ENCODE measurements at places on chromosomes 13 and 19. TPM values are rescaled to one million over a fixed set of nuclear protein-coding genes. Genes with fewer than 3 reads are reported as not detected.

The ZNF730 gene
- total RNA-seq: 0.93 TPM

The P2RY11 gene
- 1.3 TPM for total RNA-seq

The RNF225 gene
- total RNA-seq: 0.12 TPM

The MISP3 gene
- total RNA-seq: 0.26 TPM

The ZIC5 gene
- total RNA-seq: not detected

The KCNC3 gene
- under 0.01 TPM for total RNA-seq

The FAAP24 gene
- 2.7 TPM for total RNA-seq

The MATK gene
- total RNA-seq: not detected

The LSR gene
- 0.37 TPM for total RNA-seq

The KANK2 gene
- 438 TPM for total RNA-seq

The FXYD3 gene
- not detected for total RNA-seq

The ZNF546 gene
- 5.6 TPM for total RNA-seq

The LGI4 gene
- 0.06 TPM for total RNA-seq

The HDGFL2 gene
- total RNA-seq: 51.4 TPM

The TDRD12 gene
- 0.25 TPM for total RNA-seq

The ZNF541 gene
- total RNA-seq: 0.13 TPM

The PRSS57 gene
- total RNA-seq: not detected

The KLK15 gene
- not detected for total RNA-seq

The MEF2B gene
- not detected for total RNA-seq

The IGFL2 gene
- not detected for total RNA-seq

The CASP14 gene
- total RNA-seq: not detected

The DYRK1B gene
- 8.6 TPM for total RNA-seq

The WDR87 gene
- total RNA-seq: not detected

The LENG9 gene
- total RNA-seq: 10.4 TPM

The TEX101 gene
- total RNA-seq: not detected

The NCCRP1 gene
- not detected for total RNA-seq

The SERPINE3 gene
- total RNA-seq: not detected

The TYROBP gene
- not detected for total RNA-seq

The CPB2 gene
- total RNA-seq: not detected

The CGB2 gene
- not detected for total RNA-seq

The KANK3 gene
- 0.53 TPM for total RNA-seq

The PPP1R13L gene
- total RNA-seq: 0.53 TPM

The YIPF2 gene
- total RNA-seq: 130 TPM

The RUBCNL gene
- 0.31 TPM for total RNA-seq

The ZNF560 gene
- total RNA-seq: 0.06 TPM

The CYP4F3 gene
- not detected for total RNA-seq

The SERTM1 gene
- not detected for total RNA-seq

The B9D2 gene
- 5.7 TPM for total RNA-seq

The LRRC25 gene
- total RNA-seq: not detected

The MUC16 gene
- total RNA-seq: not detected

The ZNF28 gene
- total RNA-seq: 12.2 TPM

The POU4F1 gene
- total RNA-seq: not detected

The ATXN8OS gene
- total RNA-seq: not detected

The FCER2 gene
- not detected for total RNA-seq

The LILRA1 gene
- not detected for total RNA-seq

The SIAH3 gene
- not detected for total RNA-seq

The TMPRSS9 gene
- total RNA-seq: not detected

The HNRNPL gene
- total RNA-seq: 236 TPM

The RHPN2 gene
- total RNA-seq: 0.66 TPM

The INSL3 gene
- not detected for total RNA-seq

The C13orf46 gene
- total RNA-seq: 0.68 TPM

The CYP2A7 gene
- total RNA-seq: not detected

The COMP gene
- total RNA-seq: 8.7 TPM

The UBE2L5 gene
- not detected for total RNA-seq

The HCST gene
- 1.2 TPM for total RNA-seq

The ZNF540 gene
- 0.81 TPM for total RNA-seq

The PHF11 gene
- total RNA-seq: 23.9 TPM

The KCNN4 gene
- 12.2 TPM for total RNA-seq
